Effector CD4-positive, alpha-beta T cell (primary cell): ENCODE measurements at places on chromosomes 12 and 14.

DNA sequence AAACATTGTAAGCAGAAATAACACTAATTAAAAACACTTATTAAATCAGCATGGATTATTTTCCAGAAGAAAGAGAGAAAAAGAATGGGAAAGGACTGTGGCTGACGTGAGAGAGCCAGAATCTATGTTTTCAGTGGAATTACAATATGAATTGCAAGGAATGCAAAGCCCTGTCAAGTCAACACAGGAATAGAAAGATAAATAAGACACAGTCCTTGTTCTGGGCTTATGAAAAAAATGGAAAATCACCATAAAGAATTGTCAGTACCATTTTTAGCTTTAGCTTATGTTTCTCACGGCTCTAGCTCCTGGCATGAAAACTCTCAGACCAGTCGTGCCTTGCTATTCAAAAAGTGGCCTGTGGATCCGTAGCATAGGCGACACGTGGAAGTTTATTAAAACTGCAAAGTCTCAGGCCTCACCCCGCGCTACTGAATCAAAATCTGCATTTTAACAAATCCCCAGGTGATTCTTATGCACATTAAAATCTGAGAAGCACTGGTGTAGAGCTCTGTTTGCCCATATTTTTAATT lies 549.1 kb downstream of the RPS29 start:
- DNase-seq = no peak

- no peak for DNase-seq
Measured at GRCh38 chr12:130157998-130158753, 4.1 kb upstream of the FZD10 start.

- DNase-seq = no peak
Measured at GRCh38 chr14:62943202-62943601, 102.1 kb downstream of the KCNH5 start.

GRCh38 chr12:66584673-66585072 lies 94.2 kb downstream of the GRIP1 start:
- DNase-seq = no peak

DNA sequence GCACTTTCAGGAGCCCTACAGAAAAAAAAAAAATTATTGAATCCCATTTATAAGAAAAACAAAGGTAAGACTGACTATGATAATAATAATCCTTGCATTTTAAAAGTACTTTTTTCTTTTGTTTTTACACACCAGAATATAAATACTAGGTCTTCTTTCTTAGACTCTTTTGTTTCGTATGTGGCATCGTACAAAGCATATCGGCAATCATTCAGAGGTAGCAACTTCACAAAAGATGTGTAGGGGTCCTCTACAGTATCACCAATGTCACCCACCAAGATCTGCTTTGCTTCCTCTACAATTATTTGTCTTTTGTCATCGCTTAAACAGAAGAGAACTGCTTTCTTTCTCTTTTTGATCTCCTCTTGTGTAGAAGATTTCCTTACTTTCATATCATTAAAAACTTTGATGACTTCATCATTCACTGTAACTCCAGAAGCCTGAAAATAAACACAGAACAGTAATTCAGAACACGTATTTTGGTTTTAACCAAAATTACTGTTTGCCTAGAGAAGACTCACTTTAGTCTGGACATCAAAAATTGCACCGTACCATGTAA lies 1.2 kb downstream of the CFL2 start:
- no peak for DNase-seq

- DNase-seq = no peak
Measured at GRCh38 chr12:958588-959123, 9.2 kb upstream of the RAD52 start.

- no peak for DNase-seq
Measured at GRCh38 chr12:11697670-11698387, 48.4 kb downstream of the ETV6 start.

DNA sequence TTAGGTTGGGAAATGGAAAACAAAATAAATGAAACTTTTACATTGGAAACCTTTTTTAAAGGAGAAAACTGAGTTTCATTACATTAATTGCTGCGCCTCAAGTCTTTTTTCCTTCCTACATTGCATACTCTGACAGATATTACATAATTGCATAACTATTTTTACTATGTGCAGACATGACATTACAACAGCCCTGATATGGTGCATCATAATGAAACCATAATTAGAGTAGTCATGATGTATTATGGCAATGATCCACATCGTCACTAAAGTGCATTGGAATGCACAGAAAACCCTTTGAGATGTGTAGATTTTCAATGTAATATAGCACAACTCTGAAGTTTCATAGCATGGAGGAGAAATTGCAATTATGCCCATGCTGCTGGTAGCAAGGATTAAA lies 217.8 kb upstream of the NPAS3 start:
- no peak for DNase-seq

DNA sequence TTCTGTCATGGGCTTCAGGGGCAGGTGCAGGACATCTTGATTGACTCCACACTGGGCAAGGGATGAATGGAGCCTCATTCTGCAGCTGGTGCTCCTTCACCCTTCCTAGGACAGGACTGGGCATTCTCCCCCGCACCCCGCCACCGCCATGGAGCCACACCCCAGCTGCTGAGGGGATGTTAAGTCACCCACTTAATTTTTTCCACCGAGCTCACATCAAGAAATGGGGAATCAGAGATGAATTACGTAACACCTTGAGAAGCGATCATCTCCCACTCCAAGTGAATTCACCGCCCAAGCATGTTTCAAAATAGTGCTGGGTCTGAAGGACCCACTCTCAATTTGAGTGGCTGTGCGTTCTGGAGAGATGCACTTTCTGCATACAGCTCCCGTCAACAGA lies 94.2 kb downstream of the EML1 start:
- no peak for DNase-seq

DNA sequence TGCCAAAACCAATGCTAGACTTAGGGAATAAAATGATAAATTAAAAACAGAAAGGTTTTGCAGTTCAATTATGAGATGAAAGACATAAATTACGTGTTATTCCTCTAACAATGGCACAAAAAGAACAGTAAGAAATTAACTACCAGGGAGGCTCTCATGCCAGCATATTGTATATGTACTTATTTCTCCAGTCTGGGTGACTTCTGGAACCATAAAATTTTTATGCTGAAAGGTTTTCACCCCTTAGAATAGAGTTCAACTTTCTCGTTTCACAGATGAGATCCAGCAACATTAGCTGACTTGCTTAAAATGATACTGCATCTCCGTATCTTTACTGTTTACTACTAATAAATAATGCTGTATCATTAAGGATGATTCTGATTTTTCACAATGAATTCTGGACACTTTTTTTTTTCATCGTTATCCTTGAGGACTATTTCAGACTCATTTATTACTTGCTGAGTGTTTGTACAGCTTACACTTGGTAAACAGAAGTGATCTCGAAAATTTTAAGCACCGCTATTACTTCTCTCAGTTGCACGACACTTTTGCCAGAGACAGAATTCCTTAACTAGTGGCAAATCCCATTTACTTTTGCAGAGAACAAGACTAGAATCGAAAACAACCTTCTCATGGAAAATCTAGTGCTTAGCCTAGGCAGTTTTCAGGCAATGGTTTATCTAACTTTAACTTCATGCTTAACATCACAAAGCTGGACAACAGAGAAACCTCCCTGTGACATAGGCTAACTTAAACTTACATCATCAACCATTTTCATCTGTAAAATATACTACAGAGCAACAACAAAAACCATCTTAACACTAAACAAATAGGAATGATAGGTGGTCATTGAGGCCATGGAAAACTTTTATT lies 2.7 kb downstream of the RSRC2 start:
- no peak for DNase-seq

DNA sequence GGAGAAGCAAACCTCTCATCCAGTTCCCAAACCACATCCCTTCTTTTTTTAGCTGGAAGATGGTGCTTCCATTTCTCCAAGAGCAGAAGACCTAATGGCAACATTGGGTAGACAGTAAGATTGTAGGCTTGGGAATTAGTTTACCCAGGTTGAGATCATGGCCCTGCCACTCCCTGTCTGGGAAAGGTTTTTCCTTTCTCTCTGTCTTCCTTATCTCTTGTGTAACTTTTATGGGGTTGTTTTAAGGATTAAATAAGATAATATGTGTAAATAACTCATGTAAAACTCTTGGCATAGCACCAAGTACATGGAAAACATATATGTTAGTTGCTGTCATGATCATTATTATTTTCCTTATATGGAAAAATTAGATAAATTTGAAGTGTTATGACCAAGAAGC lies 23.2 kb upstream of the PSMA6 start:
- no peak for DNase-seq

DNA sequence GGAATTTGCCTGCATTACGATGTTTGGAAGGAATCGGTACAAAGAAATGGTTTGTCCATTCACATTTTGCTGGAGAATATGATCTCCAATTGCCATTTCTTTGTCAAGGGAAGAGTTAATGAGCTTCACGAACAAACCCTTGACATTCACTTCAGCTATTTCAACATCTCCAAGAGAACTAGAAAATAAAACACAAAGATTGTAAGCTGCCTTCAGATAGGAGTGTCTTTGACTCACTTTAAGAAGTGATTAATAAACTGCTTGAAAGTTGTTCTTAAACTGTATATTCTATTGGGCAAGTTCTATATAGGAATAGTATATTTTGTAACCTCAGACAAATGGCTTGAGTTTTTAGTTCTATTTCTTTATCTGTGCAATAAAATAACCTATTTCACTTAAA lies 26.3 kb downstream of the LMNTD1 start:
- no peak for DNase-seq

GRCh38 chr14:61578745-61579144 lies 116.6 kb upstream of the HIF1A start:
- DNase-seq = no peak

GRCh38 chr12:6540181-6540877 lies 6.0 kb downstream of the GAPDH start:
- DNase-seq = no peak

DNA sequence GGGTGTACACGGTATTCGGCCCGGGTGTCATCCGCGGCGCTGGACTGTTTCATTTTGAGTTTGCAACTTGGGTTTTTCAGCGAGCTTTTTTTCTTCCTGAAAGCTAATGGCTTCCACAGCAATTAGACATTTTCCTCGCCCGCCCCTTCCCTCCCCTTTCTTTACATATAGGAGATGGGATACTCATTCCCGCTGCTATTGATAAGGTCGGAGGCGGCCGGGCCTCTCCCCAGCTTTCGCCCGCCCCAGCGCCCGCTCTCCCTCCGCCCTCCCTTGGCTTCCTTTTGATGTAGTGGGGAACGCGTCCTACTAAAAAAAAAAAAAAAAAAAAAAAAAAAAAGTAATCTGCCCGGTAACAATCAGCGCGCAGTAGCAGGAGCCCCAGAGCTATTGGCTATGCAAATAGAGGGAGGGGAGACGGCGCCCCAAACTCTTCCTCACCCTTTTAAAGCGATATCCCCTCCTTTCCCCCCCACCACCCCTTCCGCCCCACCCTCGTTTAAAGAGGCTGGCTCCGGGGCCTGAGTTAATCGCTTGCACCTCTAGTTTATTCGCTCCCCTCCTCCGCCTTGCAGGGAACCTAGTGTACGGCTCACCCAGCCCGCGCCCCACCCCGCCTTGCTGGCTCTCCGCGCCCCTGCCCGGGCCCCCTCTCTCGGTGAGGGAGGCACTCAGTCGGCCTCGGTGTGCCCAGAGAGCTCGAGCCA lies 1.7 kb upstream of the CCND2 start:
- peak; percentile 83 for DNase-seq

DNA sequence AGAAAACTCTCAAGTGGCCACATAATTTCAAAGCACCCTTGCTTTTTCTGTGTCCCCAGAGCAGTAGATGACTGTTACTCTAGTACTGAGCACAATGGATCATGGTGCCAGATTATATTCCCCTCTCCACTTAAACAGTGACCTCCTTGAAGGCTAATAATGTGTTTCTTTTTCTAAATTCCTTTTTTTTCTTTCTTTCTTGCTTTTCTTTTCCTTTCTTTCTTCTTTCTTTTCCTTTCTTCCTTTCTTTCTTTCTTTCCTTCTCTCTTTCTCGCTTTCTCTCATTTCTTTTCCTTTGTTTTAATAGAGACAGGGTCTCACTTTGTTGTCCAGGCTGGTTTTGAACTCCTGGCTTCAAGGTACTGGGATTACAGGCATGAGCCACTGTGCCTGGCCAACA lies 26.2 kb upstream of the TSPAN11 start:
- no peak for DNase-seq

- DNase-seq = no peak
Measured at GRCh38 chr12:4118017-4118510, 155.5 kb upstream of the CCND2 start.

- no peak for DNase-seq
Measured at GRCh38 chr14:69055125-69055524, 76.0 kb upstream of the ACTN1 start.

GRCh38 chr14:75226755-75227544 lies 50.5 kb upstream of the TMED10 start:
- DNase-seq = no peak

- no peak for DNase-seq
Measured at GRCh38 chr12:102454808-102455760, 25.3 kb downstream of the IGF1 start.

DNA sequence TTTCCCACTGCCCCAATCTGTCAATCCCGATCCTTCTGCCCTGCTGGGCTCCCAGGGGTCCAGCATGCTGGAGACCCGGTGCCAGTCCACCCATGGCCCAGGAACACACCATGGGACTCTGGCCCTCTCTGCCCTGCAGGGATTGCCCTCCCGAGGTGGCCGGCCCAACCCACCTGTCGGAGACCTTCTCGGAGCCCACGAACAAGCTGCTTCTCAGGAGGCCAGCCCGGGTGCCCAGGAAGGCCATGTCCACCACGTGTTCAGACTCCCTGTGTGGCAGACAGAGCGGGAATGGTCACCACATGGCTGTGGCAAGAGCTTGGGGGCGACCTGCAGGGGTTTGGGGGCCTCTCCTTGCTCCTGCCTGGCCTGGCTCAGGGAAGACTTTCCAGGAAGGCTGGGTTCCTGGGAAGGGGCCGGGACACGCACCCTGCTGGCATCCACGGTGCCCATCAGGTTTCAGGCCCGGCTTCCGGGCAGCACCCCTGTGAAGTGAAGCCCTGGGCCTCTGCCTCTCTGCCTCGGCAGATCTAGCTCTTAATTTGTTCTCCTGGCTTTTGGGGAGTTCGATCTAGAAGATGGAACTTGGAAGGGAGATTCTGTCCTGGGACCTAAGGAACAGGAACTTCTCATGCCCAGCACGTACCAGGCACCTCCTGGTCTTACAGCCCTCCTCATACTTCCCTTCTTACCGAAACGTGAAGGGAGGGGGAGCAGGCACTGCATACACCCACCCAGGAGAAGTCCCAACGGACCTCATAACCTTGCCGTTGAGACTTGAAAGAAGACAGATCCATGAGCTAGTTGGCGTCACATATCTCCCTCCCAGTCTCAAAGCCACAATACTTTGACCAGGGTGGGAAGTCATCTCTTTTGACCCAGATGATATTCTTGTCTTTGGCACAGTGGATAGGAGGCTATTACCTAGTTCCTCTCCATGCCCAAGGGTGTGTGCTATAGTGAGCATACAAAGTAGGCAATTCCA lies 26.3 kb downstream of the LRTM2 start:
- DNase-seq = no peak

GRCh38 chr12:131755305-131756113 lies 44.6 kb downstream of the SFSWAP start:
- no peak for DNase-seq

GRCh38 chr12:105220929-105221290 lies 15.1 kb downstream of the APPL2 start:
- no peak for DNase-seq
